ENCODE measurements at places on chromosomes 7 and 10.

GRCh38 chr10:96873086-96873485 lies 41.0 kb downstream of the LCOR start:
- no peak for DNase-seq

- no peak for DNase-seq
Observed at GRCh38 chr10:89944138-89944537, 242.7 kb downstream of the KIF20B start.

GRCh38 chr10:127462643-127463295 lies 86.3 kb upstream of the NPS start:
- DNase-seq, result no peak

GRCh38 chr7:83701736-83702135 lies 52.8 kb upstream of the SEMA3E start:
- DNase-seq, result no peak

DNA sequence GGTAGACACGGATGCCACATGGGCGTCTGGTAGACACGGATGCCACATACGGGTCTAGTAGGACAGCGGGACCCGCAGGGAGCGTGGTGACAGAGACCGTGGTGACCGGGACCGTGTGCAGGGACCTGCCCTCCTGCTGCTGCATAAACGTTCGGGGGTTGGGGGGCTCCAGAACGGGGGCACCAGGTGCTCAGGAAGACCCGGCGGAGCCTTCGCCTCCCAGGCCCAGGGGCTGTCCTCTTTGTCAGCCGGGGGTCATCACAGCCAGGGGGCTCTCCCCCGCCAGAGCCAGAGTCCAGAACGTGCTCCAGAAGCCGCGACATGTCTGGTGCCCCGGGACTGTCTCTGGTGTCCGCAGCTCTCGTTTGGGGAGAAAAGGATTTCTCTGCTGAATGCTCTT lies 69.2 kb upstream of the ADGRA1 start:
- no peak for DNase-seq

GRCh38 chr10:128122931-128123330 lies 3.3 kb downstream of the MKI67 start:
- DNase-seq, result no peak

GRCh38 chr7:128108129-128108528 lies 76.9 kb upstream of the LRRC4 start:
- DNase-seq, result no peak

DNA sequence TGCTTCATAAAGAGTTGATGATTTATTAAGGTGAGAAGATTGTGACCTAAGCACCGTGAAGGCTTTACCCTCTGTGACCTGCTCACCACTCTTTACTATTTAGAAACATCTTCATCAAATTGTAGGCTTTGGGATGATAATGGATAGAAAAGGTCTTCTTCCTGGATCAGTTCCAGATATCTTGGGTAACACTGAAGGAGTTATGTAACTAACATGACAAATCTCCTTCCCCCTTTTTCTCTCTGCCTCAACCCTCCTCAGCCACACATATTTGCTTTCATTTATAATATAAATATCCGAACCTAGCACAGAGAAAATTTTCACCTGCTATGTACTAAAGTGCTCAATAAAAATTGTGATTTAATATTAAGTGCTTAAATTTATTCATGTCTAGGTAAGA lies 151.5 kb downstream of the FRMD4A start:
- DNase-seq, result no peak

- DNase-seq, result no peak
Observed at GRCh38 chr10:90930070-90930837, 9.4 kb upstream of the ANKRD1 start.

GRCh38 chr7:24540956-24541355 lies 32.3 kb upstream of the PALS2 start:
- no peak for DNase-seq

GRCh38 chr7:16106300-16106699 lies 315.0 kb downstream of the CRPPA start:
- DNase-seq, result no peak

GRCh38 chr10:43943818-43944360 lies 295.2 kb upstream of the ZNF32 start:
- DNase-seq, result no peak

DNA sequence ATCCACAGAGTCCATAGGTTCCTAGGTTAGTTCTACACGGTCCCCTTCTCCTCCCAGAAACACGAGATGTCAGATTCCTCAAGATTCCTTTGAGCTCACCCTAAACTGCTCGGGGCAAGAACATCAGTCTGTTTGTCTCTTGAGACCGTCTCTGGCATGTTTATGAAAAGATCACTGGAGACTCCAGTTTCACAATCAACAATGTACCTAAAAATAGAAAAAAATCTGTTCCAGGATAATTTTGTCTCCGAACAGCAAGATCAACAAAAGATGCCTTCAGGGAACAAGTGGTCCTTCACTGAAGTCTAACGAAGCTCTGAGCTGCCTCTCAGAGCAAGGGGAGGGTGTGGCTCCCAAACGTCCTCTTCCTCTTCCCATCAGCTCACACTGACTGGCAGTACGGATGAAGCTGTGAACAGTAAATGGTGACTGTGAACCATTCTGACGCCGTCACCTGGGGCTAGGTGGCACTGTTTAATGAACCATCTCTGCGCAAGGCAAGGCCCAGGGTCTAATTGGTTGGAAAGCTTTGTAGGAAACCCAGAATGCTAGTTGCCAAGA lies 156.2 kb upstream of the LYZL1 start:
- peak; percentile 0 for DNase-seq

- peak; percentile 2 for DNase-seq
Observed at GRCh38 chr10:29857843-29858701, 201.3 kb downstream of the JCAD start.

- no peak for DNase-seq
Observed at GRCh38 chr10:129689671-129690071, 222.6 kb downstream of the MGMT start.

GRCh38 chr10:51643734-51644133 lies 55.7 kb downstream of the CSTF2T start:
- no peak for DNase-seq

DNA sequence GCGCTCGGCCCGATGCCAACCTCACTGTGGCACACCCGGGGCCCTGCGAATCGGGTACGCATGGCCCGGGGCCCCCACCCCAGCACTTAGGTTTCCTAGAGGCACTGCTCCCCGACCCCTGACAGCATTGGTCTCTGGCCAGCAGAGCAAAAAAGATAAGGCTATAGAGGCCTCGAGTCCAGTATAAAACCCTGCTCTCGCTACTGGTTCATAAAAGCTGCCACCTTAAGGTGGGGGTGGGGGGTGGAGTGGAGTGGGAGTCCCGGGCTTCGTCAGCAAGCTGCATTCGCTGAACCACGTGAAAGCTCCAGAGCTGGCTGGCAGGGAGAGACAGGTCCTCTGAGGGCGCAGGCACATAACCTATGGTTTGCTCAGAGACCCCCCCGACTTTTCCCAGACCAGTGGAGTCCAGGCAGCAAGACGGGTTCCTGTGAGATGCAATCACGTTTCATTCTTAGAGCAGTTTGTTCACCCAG lies 1.3 kb downstream of the KAZALD1 start:
- DNase-seq, result no peak

- DNase-seq, result no peak
Observed at GRCh38 chr10:6089334-6090219, 743 bp downstream of the RBM17 start.

DNA sequence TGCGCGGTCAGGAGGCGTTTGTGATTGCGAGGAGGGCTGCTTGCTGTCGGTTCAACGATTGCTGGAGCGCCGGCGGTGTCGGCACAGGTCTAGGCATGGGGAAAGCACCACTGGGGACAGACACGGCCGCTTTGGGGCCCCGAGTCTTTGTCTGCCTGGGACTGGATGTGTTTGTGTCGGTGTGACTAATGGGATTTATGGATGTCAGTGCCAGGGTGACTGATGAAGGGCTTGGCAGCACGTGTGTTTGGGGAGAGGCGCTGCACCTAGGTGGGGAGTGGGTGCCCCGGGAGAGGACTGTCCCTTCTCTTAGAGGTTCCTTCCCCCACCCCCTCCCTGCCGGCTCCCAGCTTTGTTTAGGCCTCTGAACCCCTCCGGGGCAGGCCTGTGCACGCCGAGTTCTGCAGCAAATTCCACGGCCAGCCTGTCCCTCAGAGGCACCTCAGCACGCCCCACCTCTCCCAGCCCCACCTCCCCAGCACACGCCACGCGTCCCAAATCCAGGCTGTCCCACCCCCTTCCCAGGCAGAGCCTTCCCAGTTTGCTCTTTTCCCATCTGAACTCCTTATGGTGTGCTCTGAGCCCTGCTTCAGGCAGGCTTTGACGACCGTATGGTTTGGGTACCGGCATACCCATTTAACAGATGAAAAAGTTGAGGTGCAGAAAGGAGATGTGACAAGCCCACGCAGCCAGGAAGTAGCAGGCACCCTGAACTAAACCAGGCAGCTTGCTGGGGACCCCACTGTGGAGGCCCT lies 6.4 kb upstream of the TNRC18 start:
- no peak for DNase-seq

GRCh38 chr7:83161899-83162401 lies 734 bp downstream of the PCLO start:
- peak; percentile 36 for DNase-seq

DNA sequence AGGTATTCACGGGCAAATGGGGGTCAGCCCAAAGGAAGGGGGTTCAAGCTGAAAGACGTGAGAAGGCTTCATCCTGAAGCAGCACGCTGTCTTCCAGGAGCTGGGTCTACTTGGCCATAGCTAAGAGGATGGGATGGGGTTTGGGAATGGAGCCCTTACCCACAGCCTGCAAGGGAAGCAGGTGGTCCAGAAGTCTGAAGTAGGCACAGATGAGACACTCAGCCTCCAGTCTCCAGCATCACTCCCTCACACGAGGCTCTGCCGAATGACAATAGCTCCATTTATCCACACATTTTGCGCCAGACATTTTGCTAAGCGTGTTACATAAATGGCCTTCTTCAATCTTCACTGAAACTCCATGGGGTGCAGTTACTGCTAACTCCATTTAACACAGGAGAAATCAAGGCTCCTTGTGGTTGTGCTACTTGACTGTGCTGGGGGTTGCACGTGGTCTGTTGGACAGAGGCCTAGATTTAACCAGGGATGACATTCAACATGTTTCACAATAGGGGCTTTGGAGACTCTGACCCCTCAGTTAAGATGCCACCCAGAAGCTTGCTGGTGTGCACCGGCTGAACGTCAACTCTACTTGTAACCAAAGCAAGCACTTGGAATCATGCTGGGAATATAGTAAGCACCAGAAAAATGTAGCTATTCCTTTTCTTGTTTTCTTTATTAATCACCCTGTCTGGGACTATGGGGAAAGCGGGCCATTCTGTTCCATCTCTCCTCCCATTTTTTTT lies 85.3 kb downstream of the FAM241B start:
- no peak for DNase-seq

- DNase-seq, result peak; percentile 20
Observed at GRCh38 chr10:119650692-119651513, at the start of gene BAG3. Gene BAG3 (plus strand): TSS chr10:119651380. CDS start chr10:119651676, 296 bp downstream.

DNA sequence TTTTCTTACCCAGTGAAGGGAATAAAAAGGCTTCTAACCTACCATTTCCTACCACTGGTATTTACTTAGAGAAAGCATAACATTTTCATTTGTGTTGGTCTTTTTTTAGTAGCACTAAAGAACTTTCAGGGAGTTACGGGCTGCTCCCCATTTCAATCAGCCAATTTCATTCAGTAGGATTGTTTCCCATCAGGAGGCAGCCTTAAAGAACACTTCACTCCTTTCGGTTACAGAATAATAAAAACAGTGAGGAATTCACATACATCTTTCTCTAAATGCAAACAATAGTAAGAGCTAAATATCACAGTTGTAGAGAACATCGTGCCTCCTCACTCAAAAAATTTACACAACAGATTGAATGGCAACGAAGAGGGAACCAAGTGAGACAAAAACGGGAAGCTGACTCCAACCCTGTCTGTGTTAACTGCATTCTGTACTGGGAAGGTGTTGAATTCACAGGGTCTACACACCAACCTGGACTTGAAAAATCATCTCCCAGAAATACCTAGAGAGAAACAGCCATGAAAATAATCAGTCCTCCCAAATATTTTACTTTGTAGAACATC lies 55.5 kb upstream of the ABLIM1 start:
- DNase-seq, result no peak

- DNase-seq, result no peak
Observed at GRCh38 chr10:22640359-22640758, 74.0 kb downstream of the PIP4K2A start.

- DNase-seq, result no peak
Observed at GRCh38 chr10:75688506-75689300, 257.3 kb downstream of the LRMDA start.

GRCh38 chr7:30142710-30143109 lies 7.9 kb downstream of the MTURN start:
- DNase-seq, result no peak

- DNase-seq, result no peak
Observed at GRCh38 chr7:79258826-79259225, 194.6 kb downstream of the MAGI2 start.

DNA sequence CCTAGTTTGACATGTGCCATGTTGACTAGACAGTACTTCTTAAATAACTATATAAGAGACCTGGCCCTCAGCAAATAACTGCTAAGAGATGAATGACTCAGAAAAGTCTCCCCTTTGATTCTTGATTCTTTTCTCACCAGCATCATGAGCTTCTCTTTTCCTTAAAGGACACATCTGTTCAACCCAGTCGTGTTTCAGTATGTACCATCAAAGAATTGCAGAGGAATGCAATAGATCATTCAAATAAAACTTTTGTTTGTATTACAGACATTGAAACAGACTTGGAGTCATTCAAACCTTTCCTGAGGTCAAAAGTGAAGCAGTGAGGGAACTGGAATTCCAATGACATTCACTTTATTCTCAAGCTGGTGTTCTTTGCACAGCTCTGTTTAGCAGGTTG lies 598.3 kb upstream of the GHITM start:
- DNase-seq, result no peak

GRCh38 chr10:29840516-29841276 lies 205.9 kb upstream of the SVIL start:
- DNase-seq, result no peak

DNA sequence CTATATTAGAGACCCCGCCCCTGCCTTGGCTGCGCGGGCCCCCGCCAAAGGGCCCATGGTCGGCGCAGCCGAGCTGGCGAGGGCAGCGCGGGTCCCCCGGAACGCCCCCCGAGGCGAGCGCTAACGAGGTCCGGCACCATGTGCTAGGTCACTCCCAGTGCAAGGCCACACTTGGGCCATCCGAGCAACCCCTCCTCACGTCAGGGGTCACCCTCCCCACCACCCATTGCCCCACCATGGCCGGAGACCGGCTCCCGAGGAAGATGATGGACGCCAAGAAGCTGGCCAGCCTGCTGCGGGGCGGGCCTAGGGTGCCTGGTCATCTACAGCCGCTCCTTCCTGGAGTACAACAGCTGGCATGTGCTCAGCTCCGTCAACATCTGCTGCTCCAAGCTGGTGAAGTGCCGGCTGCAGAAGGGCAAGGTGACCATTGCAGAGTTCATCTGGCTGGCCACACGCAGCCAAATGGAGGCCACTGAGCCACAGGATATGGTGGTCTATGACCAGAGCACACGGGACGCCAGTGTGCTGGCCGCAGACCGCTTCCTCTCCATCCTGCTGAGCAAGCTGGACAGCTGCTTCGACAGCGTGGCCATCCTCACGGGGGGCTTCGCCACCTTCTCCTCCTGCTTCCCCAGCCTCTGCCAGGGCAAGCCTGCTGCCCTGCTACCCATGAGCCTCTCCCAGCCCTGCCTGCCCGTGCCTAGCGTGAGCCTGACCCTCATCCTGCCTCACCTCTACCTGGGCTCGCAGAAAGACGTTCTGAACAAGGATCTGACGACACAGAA lies 12.4 kb upstream of the SEC24C start:
- no peak for DNase-seq
